Stimulated activated CD4-positive, alpha-beta T cell treated with anti-CD3 and anti-CD28 coated beads, Interleukin-1b, Interleukin-23, amount 100 ng/mL, for 1 hour (primary cell): ENCODE measurements at places on chromosomes 11 and 22.

DNA sequence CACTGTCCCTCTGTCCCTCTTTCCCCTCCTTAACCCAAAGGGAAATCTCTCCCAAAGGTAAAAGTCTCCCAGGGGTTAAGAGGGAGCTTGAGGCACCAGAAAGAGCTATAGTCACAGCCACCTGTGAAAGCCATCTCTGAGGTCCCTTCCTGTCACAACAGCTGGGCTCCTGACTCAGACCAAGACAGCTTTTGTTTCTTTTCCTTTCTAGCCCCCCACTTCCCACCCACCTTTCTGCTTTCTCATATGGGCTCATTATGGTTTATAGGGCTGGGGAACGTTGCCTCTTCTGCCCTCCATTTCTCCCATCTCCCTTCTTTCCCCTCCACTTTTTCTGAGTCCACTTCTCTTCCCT, 19.1 kb downstream of the MIF start:
- no peak for DNase-seq

- DNase-seq = no peak
These were observed 100.7 kb downstream of the FAR1 start for GRCh38 chr11:13769188-13769587.

GRCh38 chr11:76592025-76592914, 78.3 kb downstream of the LRRC32 start:
- no peak for DNase-seq

GRCh38 chr22:25492841-25493734, 71.4 kb upstream of the GRK3 start:
- no peak for DNase-seq

- DNase-seq = peak; percentile 49
These were observed 12.7 kb downstream of the MAFF start for GRCh38 chr22:38214302-38215056.

DNA sequence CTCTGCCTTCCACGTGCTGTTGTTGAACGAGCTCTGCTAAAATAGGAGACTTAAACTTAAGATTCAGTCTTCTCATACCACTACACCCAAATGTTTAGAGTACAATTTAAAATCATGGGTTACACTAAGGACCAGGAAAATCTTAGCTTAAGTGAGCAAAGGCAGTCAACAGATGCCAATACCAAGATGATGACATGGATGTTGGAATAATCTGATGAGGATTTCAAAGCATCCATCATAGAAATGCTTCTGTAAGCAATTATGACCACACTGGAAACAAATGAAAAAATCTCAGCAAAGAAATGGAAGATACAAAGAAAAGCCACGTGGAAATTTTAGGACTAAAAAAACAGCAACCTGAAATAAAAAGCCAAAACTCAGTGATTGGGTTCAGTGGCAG, 109.8 kb downstream of the ATXN10 start:
- no peak for DNase-seq

- DNase-seq = peak; percentile 47
These were observed 519 bp upstream of the ART5 start for GRCh38 chr11:3642071-3642951.

GRCh38 chr11:120061761-120062560, 76.0 kb downstream of the TRIM29 start:
- DNase-seq = no peak

GRCh38 chr11:1515082-1516060, 28.8 kb upstream of the MOB2 start:
- peak; percentile 69 for DNase-seq

DNA sequence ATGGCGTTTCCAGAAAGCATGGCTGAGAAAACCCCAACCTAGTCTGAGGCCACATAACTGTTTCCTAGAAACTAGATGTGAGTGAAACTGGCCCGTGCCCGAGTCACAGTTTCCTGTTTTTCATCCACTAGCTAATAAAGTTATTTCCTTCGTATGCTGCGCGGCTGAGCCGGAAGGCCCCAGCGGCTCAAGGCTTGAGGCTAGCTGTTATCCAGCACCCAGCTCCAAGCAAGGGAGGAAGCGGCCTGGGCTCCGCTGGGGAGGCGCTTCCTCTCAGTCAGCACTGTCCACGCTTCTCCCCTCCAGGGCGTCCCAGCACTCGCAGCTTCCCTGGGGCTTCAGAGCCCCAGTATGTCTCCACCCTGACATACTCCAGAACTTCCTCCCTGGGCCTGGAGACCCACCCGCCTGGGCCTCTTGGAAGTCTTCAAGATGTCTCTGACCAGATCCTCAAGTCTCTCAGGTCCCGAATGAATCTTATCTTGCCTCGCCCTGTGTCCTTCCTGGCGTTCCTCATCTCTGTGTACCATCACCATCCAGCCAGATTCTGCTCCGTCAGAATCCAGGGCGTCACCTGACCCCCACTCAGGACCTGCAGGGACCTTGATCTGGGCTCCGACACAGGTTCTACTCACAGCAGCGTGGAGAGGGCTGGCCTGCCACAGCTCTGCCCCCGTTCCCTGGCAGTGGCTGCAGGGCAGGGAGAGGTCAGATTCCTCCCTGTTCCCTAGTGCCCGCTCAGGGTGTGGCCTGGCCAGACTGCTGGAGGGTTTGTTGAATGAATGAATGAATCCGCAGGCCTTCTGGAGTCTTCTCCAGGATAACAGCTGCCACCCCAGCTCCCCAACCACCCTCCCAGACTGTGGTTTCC, 81.9 kb downstream of the LRRC32 start:
- no peak for DNase-seq

DNA sequence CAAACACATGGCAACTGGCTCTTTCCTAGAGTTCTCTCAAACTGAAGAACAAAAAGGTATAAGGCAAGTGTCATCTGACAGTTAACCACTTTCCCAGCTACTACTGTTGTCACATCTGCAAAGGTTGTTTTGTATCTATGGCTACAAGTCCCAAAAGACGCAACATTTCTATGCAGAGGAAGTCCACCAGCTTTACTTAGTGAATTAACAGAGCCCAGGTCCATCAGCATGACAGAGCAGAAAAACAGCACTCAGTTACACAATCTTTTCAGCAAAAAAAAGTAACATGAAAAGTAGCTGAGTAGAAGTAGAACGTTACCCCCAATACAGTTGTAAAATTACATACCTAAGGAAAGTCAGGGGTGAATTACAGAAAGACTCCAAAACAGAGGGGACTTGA, 12.1 kb downstream of the CPSF7 start:
- DNase-seq = no peak

DNA sequence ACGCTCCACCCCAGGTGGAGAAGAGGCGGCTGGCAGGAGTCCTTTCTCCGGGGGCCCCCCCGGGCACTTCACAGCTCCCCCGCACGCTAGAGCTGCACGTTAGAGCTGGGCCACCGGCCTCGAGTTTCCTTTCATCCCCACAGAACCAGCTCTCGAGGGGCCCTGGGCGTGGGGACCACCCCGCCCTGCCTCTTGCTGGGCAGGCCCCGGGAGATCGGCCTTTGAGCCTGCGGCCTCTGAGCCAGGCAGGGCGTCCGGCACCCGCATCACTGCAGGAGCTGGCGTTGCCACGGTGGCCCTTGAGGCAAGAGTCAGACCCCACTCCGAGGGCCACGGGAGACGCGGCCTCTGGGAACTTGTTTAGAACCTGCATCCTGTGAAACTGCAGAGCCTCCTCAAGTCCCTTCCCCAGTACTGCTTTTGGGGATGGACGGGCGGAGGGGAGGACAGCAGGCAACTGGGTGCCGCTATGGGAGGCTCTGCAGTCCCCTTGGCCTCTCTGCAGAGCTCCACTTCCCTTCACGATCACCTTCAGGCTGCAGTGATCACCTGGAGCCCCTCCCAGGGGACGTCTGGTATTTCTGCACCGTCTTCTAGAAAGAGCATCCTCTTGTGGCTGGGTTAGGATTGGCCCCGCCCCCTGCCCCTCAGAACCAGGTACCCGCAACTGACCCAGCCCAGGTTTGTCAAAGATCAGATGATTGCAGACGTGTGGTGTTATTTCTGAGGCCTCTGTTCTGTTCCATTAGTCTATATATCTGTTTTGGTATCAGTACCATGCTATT, 13.9 kb upstream of the GAL start:
- no peak for DNase-seq

DNA sequence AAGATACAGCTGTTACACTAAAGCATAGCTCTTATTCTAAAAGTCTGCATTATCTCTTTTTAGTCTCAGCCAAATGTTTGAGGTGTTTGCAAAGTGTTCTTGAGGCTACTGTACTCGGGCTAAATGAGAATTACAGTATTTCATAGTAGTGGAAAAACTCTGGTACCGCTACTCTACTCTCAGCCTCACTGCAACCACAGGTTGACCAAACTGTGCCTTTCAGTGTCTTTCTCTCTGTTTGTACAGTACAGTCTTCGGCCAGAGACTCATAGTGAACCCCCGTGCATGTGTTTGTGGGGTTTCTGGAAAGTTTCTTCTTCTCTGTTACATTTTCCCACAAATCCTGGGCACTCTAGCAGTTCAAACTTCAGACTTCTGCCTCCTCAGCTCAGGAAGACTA, 7.4 kb upstream of the LUZP2 start:
- no peak for DNase-seq
